ENCODE measurements at places on chromosomes 12 and 14.

- no peak for DNase-seq
Observed at GRCh38 chr12:54228471-54228870, 39.7 kb upstream of the SMUG1 start.

GRCh38 chr14:35301735-35302528, 9.8 kb downstream of the PSMA6 start:
- no peak for DNase-seq

GRCh38 chr12:53501615-53502181, 615 bp downstream of the TARBP2 start:
- DNase-seq = no peak

DNA sequence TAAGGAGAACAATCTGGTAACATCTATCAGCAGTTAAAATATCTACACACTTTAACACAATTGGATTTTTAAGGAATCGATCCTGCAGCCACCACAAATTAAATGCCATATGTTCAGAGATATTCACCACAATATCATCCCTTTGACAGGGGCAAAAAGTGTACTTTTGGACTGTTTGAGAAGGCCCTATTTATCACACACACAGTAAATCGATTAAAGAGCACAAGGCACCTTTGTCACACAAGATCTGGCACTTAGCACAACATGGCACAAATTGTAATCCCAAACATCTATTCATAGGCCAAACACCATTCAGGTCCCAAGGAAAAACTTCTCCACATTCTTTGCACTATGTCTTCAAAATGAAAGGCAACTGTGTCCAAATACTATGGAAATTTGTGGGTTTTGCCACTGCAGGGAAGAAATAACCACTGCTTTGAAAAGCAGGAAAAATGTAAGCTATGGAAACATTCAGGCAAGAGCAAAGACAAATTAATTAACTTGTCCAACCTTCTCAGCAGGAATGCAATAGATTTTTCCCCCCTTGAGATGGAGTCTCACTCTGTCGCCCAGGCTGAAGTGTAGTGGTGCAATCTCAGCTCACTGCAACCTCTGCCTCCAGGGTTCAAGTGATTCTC, 282.5 kb upstream of the TMPO start:
- DNase-seq = no peak

- DNase-seq = no peak
Observed at GRCh38 chr12:75549989-75550388, 38.6 kb upstream of the KRR1 start.

- DNase-seq = no peak
Observed at GRCh38 chr12:2959505-2960389, 550 bp downstream of the TEAD4 start.

- no peak for DNase-seq
Observed at GRCh38 chr14:88029500-88029899, 24.6 kb downstream of the GPR65 start.

GRCh38 chr14:58765418-58765831, 127.7 kb downstream of the DACT1 start:
- DNase-seq = no peak

GRCh38 chr12:38431921-38432320, 115.3 kb downstream of the ALG10B start:
- DNase-seq = no peak

- DNase-seq = no peak
Observed at GRCh38 chr14:90781344-90781761, 34.9 kb downstream of the TTC7B start.

DNA sequence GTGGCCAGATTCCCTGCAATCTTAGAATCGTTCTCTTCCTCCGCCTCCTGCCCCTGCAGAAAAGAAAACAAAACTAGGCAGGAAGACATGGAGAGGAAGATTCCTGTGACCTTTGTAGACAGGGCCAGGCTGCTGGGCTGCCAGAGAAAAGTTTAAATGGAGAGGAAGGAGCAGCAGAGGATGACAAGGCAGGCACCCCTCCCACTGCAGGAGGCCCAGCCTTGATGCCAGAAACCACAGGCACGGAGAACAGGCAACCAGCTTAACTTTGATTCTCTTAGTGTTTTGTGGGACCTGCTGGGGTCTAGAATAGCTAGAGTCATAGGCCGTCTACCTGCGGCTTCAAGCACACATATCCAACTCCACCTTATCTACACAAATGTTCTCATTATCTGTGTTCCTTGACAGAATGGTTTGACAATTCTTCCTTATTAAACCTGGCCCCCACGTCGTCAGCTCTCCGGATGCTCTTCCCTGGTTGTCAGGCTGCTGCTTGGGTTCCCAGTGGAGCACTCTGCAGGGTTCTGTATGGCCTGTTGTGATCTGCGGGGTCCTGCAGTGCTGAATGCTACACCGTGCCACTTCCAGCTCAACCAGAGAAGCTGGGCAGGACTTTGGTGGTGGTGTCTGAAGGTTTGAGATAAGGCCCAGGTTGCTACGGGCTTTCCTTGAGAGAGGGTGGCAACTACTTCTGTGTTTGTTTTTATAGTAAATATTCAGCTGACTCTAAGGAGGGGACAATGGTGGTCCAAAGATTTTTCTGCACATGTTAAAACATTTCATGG, 609.5 kb downstream of the AACS start:
- no peak for DNase-seq

DNA sequence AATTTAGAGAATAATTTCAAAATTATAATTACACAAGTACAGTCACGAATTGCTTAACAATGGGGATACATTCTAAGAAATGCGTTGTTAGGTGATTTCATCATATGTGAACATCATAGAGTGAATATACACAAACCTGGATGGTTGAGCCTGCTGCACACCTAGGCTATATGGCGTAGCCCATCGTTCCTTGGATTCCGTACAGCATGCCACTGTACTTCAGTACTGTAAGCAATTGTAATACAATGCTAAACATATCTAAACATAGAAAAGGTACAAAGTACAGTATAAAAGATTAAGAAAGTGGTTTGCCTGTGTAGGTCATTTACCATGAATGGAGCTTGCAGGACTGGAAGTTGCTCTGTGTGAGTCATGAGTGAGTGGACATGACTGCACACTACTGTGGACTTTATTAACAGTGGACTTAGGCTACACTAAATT, 286.2 kb downstream of the CACNA1C start:
- DNase-seq = no peak

DNA sequence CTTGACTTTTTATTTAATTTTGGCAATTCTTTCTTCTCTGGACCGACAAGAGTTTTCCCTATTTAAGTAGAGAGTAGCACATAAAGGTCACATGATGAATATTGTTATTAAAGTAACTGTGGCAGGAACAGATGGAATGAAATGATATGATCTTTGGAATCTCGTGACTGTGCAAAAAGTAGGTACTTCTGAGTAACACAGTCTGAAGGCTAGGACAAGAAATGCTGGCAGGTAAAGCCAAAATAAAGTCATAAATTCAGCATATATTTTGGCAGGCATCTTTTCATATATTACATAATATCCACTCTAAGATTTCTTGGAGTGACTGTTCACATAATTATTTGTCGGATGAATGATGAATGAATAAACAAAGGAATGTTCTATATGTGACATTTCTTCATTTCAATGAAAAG, 121.4 kb downstream of the EFCAB11 start:
- DNase-seq = no peak

DNA sequence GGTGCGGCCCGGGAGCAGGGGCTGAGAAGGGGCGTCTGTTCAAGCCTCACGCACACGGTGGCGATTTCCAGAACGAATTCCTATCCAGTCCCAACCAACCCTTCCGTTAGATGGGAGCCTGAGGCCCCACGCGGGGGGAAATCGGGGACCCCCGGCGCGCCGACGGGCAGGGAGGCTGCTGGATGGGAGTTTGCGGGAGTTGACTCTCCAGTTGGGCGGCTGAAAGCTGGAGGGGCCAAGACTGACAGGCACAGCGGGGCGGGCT, 9.8 kb downstream of the EXOC3L4 start:
- no peak for DNase-seq

GRCh38 chr12:52175371-52176350, 16.2 kb downstream of the KRT80 start:
- no peak for DNase-seq

GRCh38 chr14:51079085-51079484, 15.8 kb downstream of the TRIM9 start:
- no peak for DNase-seq

- DNase-seq = no peak
Observed at GRCh38 chr12:2624543-2625288, 170.1 kb upstream of the FKBP4 start.

GRCh38 chr12:4984971-4985370, 58.7 kb upstream of the KCNA5 start:
- no peak for DNase-seq

DNA sequence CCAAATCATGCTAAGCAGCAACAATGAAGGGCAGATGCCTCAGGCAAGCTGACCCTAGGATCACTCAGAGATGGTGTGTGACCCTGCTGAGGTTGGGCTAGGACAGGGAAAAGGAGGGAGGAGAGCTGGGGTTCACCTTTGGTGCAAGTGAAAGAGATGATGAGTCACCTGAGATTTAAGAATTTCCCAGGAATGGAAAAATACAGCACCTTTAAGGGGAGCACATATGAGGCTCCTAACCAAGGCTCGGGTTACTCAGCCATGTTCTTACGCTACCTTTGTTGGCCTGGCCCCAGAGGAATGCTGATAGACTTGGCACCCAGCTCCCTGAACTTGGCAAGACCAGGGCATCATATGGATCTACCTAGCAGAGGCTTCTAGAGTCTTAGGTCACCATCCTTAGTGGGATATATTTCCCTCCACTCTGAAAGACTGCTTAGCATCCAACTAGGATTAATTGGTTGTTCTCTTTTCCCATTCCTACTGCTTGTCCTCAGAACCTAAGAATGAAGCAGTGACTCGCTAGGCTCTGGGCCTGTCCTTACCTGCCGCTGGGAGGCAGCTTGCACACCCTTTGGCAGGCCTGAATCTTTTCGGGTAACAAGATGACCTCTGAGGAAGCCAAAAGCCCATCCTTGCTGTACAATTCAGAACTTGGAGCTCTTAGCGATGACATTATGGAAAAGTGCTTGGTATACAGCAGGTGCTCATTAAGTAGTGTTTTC, 4.0 kb upstream of the NAA25 start:
- no peak for DNase-seq

DNA sequence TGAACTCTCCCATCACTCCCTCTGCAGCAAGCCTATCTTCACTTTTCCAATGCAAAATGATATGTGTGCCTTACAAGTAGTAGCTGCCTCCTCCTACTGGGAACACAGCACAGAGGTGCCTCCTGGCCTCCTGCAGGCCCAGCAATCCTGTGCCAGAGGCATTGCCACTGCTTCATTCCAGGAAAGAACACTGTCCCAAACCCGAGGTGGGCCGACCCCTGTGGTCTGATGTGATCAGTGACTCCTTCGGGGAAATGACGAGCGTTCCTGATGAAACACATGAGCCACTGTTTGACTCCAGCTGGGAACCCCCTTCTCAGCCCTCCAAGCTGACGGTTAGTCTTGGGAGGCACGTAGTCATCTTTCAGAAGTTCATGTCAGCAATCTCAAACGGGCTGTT, 19.5 kb downstream of the PSMC1 start:
- peak; percentile 30 for DNase-seq

- DNase-seq = no peak
Observed at GRCh38 chr12:13499008-13499407, 302.5 kb downstream of the EMP1 start.

- no peak for DNase-seq
Observed at GRCh38 chr12:26854031-26854390, 21.0 kb upstream of the ITPR2 start.

DNA sequence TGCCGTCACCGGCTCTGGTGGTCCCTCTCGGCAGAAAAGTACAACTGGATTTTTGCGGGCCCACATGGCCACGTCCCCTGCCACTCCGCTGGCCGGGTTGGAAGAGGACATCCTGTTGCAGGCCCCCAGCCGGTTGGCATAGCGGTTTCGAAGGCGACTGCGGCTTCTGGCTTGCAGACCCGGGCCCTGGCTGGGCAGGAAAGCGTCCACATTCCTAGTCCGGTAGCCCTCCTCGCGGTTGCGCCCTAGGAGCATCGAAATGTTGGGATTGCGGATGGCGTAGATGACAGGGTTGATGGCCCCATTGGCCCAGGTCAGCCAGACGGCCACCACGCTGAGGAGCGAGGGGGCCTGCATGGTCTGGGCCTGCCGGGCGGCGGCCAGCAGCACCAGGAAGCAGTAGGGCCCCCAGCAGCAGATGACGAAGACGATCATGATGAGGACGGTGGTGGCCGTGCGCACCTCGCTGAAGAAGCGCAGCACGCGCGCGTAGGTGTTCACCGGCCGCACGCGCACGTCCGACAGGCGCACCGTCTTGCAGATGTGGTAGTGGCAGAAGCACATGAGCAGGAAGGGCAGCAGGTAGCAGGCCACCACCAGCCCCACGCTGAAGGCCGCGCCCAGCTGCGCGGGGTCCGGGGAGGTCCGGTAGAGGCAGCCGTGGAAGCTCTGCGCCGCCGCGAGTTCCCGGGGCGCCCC, 1.2 kb downstream of the GPR135 start:
- peak; percentile 46 for DNase-seq

GRCh38 chr14:34099635-34100034, 148.8 kb upstream of the EGLN3 start:
- DNase-seq = no peak

- no peak for DNase-seq
Observed at GRCh38 chr14:105126126-105126980, 42.2 kb downstream of the JAG2 start.

DNA sequence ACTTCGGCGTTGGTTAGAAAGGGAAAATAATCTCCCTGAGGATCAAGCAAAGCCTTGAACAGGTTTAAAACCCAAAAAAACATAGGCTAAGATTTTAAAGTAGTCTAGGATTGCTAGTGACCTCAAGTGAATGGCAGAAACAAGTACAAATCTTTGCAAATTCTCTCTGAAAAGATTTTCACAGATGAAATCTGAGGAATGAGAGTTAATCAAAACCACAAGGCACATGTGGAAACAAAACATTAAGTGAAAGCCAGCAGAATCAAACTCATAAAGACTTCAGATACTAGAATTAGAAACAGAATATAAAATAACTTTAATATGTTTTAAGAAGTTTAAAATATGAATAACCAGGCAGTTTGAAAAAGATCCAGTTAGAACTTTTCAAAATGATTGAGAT, 52.2 kb upstream of the CFL2 start:
- no peak for DNase-seq

DNA sequence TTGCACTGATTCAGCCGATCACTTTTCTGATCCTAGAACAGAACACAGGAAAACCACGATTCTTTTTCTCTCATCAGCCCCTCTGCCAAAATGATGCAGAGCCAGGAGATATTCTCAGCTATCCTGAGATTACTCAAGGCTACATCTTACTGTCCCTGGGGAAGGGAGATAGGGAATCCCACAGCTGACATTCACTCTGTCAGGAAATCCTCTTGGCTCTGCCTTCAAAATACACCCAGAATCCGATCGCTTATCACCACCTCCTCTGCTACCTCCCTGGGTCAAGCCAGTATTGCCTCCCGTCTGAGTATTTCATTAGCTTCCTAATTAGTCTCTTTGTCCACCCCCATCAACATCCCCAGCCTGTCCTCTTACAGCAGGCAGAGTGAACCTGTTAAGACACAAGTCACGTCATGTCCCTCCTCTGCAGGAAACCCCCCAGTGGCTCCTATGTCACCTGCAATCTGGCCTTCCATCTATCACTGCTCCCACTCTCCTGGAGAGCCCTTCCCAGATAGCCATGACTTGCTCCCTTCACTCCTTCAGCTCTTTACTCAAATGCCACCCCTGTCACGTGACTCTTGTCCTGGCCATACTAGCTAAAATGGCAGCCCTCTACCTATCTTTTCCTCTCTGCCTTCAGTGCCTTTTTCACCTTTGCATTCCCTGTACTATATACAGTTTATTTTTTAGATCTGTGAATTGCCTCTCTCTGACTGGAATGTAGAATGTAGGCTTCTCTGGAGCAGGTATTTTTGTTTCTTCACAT, 70.3 kb downstream of the GALNT4 start:
- DNase-seq = no peak

- no peak for DNase-seq
Observed at GRCh38 chr12:1933342-1934051, 15.0 kb upstream of the CACNA2D4 start.
